H1 (cell line): ENCODE measurements at places on chromosomes 6 and 20. TPM values are rescaled to one million over a fixed set of nuclear protein-coding genes. Genes with fewer than 3 reads are reported as not detected.

The ACTL10 gene
- total RNA-seq = not detected in 2 replicates

The ZSCAN16 gene
- 7.4 and 9.4 TPM in 2 replicates for total RNA-seq

The MUC21 gene
- not detected in 2 replicates for total RNA-seq

GRCh38 chr6:32439139-32439538 lies 548 bp upstream of the HLA-DRA start:
- no peak for DNase-seq

DNA sequence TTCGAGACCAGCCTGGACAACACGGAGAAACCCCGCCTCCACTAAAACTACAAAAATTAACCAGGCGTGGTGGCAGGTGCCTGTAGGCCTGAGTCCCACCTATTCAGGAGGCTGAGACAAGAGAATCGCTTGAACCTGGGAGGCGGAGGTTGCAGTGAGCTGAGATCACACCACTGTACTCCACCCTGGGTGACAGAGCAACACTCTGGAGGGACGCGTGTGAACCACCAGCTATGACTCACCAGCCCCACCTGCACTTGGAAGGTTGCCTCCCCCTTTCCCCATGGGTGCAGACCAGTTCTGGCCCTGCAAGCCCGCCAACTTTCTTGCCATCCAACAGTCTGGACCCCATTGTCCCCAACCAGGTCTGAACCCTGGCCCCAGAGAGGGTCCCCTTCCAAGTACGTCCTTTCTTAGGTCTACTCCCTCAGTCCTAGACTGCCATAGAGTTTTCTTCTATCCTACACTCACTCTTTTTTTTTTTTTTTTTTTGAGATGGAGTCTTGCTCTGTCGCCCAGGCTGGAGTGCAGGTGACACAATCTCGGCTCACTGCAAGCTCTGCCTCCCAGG lies 29.2 kb downstream of the ATP9A start:
- DNase-seq = no peak

GRCh38 chr20:44516491-44516890 lies 5.4 kb downstream of the SERINC3 start:
- DNase-seq = no peak

GRCh38 chr20:20664795-20665589 lies 47.5 kb downstream of the RALGAPA2 start:
- DNase-seq = no peak

DNA sequence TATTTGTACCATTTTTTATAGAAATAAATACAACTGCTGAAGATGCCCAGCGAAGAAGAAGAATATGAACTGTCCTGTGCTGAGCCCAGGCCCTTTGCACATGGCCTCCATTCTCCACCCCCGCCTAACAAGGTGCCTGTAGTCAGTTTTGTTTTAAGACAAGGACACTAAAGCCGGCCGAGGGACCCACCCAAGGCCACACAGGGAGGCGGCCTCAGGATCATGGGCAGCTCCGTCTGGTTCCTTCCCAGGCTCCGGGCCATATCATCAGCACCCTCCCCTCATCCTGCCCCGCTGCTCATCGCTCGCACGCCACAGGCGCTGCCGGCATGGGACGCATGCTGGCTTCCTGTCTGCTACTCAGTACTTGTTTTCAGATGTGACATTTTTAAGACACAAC lies 21.3 kb downstream of the PSMG4 start:
- DNase-seq = no peak

- no peak for DNase-seq
These were observed 32.3 kb downstream of the ID4 start for GRCh38 chr6:19869464-19869863.

DNA sequence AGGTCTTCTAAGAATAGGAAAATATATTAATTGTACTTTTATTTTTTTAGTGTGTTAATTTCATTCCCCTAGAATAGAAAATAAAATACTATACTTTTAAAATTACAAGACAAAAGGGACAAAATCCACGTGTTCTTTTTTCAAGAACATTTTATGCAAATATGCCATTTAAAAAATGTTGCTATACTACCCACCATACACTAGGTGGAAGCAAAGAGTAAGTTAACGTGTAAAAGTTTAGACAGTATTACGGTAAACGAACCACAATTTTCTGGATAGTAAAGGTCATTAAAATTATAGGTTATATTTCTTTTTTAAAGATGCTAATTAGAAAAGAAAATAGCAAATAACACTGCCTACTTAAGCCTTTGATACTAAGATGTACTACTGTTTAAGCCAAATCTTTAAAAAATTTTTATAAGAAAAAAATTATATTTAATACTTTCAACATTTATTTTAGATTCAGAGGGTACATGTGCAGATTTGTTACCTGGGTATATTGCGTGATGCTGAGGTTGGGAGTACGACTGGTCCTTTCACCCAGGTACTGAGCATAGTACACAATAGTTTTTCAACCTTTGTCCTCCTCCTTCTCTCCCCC lies 287.6 kb downstream of the PHF3 start:
- no peak for DNase-seq
